ENCODE measurements at places on chromosomes 11 and 22.
A peak's percentile ranks its signal among the peaks of the same experiment; 100 is the strongest.

GRCh38 chr11:1458340-1459218 lies 28.0 kb downstream of the MOB2 start:
- no peak for DNase-seq

DNA sequence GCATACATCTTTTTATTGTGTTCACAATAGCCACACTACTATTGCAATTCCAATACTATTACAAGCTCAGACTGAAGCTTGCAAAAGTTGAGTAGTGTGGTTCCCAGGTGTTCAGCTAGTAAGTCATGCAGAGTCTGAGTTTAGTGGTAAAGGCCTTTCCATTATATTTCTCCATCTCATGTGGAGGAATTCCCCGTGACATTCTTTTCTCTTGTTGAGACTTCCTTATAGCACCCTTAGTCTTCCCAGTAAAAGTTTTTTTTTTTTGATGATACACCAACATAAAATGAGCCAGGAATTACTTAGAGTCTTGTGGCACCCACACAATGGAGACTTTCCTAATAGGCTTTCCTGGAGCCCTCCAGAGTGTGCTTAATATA lies 110.8 kb downstream of the UVRAG start:
- DNase-seq, result no peak

- DNase-seq, result no peak
Observed at GRCh38 chr11:76729214-76729613, 53.9 kb upstream of the TSKU start.

DNA sequence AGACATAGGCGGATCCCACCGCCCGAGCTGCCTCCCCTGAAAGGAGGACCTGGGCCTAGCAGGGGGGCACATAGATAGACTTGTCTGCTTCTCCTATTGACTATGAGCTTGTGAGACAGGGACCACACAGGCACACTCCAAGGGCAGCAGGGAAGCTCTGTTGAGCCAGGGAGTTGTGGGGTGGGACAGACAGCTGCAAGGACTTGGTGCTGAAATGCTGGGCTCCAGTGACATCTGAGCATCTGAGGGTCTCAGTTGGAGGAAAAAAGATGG lies 53.4 kb upstream of the ANO1 start:
- DNase-seq, result no peak

DNA sequence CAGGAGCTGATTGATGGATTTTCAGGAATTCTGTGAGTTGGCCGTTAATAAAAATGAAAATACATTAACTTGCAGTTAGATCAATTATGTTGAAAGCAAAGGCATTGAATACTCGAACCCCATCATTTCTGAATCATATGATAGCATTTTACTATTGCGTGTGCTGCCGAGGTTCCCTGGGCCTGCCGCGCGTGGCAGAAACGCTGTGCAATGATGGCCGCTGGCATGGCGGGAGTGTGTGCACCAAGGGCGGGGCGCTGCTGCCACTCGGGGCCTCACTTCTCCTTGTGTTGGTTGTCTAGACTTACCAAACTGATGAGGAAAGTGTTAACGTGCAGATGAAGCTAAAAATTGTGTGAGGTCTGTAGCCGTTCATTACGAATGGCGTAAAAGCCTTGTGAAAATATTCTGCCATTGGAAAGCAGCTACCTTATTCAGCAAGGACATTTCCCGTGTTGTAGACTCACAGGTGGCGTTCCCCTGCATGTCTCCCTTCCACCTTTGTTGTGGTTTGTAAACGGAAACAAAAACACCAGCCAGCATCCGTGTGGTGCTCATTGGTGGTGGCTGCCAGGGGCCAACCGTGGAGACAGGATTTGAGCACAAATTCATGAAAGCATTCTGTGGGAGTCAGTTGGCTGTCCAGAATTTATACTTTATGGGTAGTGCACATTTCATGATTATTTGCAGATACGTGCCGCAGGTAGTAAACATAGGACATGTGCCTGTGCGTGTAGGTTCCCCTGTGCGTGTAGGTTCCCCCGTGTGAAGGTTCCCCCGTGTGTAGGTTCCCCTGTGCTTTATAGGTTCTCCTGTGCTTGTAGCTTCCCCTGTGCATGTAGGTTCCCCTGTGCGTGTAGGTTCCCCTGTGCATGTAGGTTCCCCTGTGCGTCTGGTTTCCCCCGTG lies 5.9 kb upstream of the GRAMD4 start:
- peak; percentile 46 for DNase-seq

- DNase-seq, result no peak
Observed at GRCh38 chr11:68140496-68141245, 19.5 kb upstream of the CHKA start.

DNA sequence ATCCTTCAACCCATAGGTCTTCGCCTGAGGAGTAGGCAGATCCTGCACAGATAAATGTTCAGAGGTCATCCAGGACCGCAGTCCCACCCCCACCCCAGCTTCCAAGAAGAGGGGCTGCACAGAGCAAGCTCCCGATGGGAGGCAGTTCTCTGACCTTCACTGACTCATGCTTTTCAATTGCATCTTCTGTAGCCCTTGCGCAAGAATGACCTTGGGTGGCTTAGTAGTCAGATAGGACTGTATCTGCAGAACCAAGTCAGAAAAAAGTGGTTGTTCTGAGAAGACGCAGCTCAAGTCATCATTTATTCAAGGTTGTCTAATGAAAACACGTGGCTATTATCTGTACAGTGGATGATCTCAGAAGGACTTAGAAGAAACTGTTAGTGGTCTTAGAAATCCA lies 16.4 kb upstream of the GRAMD1B start:
- no peak for DNase-seq

DNA sequence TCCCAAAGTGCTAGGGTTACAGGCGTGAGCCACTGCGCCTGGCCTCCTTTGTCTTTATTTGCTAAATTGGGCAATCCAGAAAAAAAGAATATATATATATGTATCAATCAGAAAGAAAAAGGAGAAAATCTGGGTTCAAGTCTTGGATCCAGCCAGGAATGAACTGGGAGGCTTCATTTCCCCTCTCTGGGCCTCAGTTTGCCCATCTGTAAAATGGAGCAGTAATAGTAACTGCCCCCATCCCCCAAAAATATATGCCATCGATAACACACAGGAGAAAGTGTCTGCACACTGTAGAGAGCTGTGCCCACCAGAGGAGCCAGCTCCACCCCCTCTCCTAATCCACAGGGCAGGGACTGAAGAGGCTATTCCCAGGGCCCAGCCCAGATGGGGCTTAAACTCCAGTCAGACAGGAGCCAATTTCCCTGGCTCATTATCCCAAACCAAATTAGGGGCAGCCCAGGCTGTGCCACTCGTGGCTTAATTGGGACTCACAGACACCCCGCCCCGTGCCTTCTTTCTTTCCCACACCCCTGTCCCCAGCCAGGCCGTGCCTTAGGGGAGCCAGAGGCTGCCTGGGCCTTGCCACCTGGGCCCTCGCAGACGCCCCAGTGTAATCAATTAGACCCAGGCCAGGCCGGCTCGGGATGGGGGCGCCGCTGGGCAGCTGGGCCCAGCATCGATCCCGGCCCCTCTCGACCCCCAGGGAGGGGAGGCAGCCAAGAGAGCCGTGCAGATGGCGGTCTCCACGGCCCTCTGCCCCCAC lies 171.5 kb downstream of the MN1 start:
- no peak for DNase-seq

DNA sequence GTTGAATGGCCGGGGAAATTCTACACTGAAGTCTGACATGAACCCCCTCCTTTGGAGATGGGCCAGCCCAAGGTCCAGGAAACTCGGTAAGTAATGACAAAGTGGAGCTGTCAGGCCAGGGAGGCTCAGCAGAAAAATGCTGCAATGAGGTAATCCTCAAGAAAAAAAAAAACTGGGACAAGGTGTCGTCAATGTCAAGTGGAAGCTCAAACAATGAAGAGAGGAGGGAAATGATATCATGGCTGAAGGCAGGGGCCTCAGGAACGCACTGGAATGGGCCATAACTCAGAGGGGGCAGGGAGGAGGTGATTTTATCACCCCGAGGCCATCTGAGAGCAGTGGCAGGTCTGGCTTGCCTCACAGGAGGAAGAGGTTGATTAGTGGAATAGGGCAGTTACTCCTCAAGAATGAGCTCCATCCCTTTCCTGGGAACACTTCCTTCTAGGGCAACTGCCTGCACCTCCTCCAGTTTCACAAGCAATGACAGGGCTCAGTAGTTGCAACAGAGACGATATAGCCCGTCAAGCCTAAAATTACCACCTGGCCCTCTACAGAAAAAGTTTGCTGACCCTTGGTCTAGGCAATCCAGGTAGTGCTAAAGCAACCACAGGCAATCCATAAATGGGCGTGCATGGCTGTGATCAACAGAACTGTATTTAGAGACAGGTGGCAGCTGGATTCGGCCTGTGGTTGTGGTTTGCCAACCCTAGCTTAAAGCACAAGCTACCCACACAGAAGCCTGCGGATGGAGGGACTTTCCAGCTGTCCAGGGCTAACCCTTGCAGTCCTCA lies 65.2 kb downstream of the FBXO7 start:
- no peak for DNase-seq

DNA sequence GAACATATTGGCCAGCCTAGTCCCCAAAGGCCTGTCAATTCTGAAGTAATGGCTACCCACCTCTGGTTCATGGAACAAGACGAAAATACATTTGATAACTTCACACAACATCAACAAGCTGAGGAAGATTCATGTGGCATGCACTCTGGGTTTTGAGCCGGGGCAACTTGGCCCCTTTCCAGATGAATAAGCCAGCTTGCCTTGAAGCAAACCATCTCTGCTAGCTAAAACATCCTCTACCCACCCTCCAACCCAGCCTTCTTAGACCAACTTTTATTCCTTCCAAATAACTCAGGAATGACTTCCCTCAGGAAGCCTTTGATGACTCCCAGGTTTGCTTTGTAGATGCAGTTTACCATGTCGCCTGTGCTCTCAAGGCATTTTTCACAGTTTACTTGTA lies 94.4 kb downstream of the SLC1A2 start:
- no peak for DNase-seq

DNA sequence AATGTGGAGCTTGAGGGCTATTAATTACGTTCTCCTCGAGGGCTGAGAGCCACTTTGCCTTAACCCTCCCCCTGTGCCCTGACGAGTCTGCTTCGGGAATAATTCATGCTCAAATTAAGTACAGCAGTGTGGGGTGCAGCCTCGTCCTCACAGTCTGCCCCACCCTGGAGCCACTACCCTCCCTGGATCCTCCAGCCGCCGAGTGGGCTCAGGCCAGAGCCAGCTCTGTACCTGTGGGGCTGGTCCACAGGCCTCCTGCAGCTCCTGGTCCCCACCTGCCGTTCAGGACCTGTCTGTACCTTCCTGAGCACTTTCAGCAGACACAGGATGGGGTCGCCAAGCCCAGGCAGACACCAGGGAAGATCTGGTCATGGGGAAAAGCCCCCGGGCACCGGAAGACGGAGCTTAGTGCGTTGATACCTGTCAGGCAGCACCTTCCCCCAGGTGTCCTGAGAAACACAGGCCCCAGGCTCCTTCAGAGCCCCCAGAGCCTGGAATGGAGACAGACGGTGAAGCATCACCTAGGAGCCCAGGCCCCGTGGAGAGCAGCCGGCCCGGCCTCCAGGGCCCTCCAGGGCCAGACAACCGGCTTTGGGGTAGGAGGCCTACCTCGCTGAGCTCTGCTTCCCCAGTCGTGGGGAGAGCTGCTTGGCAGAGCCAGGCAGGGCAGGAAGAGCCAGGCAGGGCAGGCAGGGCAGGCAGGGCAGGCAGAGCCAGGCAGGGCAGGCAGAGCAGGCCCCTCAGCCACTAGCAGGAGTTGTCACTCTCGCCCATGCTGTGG lies 9.7 kb downstream of the TSPAN32 start:
- DNase-seq, result no peak

DNA sequence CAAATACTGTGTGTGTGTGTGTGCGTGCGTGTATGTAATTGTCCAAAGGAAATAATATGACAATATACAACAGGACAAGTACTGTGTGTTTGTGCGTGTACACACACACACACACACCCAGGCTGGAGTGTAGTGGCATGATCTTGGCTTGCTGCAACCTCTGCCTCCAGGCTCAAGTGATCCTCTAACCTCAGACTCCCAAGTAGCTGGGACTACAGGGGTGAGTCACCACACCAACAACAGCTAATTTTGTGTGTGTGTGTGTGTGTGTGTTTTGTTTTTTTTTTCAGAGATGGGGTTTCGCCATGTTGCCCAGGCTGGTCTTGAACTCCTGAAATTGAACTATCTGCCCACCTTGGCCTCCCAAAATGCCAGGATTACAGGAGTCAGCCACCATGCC lies 61.5 kb downstream of the NUP98 start:
- DNase-seq, result no peak

DNA sequence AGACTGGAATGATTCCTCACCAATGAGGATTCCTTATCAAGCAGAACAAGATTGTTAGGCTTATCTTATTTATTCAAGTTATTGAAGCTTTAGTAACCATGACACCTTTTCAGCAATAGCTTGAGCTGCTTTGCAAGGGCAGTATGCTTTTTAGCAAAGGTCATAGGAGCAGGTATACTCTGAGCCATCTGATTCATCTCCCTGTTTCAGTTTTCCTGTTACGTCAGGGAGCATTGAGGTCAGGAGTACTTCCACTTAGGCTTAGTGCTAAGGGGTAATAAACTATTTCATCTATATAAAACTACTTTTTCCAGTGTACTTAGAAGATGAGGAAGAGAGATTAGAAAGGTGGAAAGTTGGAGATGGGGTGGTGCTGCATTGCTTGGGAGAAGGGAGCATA lies 17.7 kb upstream of the ANKRD42 start:
- DNase-seq, result no peak

- DNase-seq, result no peak
Observed at GRCh38 chr11:117217141-117218084, 14.5 kb downstream of the PCSK7 start.

DNA sequence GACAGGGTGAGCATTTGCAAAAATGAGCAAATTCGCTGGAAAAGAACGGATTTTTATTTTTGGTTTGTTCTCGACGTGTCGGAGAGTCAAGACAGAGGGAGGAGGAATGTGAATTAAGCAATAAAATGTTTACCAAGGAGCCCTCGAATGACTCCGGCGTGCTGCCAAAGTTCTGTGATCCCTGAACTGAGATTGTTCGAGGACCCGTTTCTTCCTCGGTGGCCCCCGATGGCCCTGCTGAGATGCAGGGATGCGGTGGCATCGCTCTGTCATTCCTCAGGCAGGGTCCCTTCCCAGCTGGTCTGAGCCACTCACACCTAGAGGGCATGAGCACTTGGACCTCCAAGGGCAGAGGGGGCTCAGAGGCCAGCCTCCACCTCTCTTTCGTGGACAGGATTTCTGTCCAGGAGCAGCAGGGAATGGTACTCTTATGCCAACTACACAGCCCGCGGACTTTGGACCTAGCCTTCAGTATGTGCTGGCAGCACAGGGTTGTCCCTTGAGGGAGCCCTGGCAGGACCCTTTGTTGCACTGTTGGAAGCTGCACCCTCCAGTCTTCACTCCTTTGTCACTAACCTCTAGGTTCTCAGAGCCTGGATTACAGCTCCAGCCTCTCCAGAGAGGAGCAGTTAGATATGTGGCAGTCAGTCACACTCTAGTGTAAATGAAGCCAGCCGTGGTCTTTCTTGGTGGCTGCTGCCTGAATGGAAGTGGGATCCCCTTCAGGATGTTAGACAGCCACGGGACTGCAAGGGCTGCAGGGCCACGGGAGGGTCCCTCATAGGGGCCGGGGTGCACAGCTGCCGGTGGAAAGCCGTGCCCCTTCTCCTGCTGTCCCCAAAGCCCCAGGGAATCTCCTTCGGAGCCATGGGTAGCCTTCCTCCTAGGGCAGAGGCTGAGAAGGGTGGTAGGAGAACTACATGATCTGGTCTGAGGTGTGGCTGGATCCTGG lies 109.4 kb upstream of the ANO1 start:
- no peak for DNase-seq
